Umbilical cord (tissue), 2 donors: ENCODE measurements at places on chromosomes 13 and 19. TPM values are rescaled to one million over a fixed set of nuclear protein-coding genes. Genes with fewer than 3 reads are reported as not detected.

ZSCAN1 gene
- total RNA-seq = 0.24 TPM

SLC5A5 gene
- total RNA-seq = not detected

IL11 gene
- 12.0 TPM for total RNA-seq

MATK gene
- 0.96 TPM for total RNA-seq

CD33 gene
- total RNA-seq = 5.3 TPM

DNA sequence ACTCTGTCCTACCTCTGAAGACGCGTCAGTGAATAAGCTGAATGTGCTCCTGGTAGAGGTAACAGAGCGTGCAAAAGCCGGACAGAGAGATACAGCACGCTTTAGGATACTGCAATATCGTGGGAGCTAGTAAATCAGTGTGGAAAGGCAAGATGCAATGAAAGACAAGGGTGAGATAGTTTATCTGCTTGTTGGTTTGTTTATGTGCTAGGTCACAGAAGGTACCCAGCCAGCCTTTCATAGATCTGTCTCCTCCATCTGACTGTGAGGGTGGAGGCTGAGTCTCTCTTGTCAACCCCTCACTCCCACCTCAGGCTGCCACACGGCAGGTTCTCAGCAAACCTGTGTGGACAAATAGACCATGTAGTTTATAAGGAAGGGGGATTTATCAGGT, 904 bp upstream of the GIPC1 start:
- DNase-seq = no peak

GRCh38 chr13:113022391-113022744, 53.4 kb downstream of the MCF2L start:
- no peak for DNase-seq

DNA sequence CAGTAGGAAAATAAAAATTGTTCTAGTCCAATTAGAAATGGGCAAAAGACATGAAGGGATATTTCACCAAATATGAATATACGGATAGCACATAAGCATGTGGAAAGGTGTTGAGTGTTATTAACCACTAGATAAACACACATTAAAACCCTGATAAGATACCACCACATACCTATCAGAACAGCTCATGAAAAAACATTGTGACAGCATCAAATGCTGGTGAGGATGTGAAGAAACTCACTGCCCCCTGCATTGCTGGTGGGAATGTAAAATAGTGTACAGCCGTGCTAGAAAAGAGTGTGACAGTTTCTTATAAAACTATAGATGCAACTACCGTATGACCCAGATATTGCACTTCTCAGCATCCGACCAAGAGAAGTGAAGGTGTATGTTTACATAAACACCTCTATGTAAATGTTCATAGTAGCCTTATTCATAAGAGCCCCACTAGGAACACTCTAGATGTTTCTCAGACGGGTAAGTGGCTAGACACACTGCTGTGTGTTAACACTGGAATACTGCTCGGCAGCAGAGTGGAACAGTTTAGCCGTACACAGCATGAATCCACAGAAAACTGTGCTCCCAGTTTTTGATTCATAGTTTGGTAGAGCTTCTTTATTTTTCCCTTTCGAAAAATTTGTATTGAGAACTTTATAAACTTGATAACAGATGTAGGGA, 321.1 kb downstream of the MYO16 start:
- no peak for DNase-seq

GRCh38 chr19:38721979-38722773, 22.1 kb downstream of the CAPN12 start:
- DNase-seq = no peak

- DNase-seq = no peak
Observed at GRCh38 chr19:31900991-31901390, 444.4 kb upstream of the ZNF507 start.

- no peak for DNase-seq
Observed at GRCh38 chr19:47514151-47514868, 553 bp downstream of the NAPA start.

DNA sequence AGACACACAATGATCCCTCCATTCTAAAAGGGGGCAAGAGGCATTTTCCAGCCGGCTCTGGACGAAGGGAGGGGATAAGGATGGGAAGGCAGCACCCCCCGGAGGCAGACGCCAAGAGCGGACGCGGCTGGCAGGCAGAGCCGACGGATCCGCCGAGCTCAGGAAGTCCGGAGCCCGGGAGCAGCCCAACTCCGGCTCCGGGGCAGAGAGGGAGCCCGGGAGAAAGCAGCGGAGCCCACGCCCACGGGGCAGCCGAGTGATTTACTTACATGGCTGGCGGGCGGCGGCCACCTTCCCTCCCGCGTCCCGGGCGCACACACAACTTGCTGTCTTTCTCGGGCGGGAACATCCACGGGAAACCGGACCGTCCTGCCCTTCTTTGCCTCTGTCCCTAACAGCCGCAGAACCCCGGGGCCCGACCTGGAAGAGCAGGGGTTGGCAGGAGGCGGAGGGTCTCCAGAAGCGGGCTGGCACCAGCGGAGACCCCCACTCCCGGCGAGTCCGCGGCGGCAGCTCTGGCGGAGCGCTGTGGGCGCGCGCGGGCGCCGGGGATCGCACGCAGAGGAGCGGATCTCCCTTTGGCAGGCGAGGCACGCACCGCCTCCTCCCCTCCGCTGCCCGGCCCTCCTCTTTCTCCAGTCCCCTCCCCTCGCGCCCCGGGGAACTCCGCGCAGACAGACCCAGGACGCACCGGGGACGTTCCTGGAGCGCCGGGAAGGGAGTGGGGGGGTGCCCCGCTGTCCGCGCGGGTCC, at the start of gene LHFPL6:
Gene LHFPL6, minus strand, starts transcription at position 580 of the 753 bp plus-strand sequence.
- peak; percentile 91 for DNase-seq

DNA sequence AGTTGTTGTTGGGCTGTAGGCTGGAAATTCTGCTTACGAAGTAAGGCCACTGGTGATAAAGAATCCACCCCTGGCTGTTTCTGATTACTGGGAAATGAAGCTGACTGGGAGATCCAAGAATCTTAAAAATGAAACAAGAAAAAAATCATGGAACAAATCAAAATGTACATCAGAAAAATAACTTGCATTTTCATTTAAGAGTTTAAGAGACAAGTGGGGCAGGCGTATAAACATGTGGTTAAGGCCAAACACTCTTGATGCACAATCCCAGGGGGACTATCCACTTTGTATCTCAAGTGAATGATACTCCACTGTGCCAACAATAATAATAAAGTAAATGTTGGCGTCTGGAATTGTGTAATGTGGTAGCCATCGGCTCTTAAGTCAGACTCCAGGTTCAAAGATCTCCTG, 24.6 kb downstream of the ZMYM5 start:
- peak; percentile 38 for DNase-seq

DNA sequence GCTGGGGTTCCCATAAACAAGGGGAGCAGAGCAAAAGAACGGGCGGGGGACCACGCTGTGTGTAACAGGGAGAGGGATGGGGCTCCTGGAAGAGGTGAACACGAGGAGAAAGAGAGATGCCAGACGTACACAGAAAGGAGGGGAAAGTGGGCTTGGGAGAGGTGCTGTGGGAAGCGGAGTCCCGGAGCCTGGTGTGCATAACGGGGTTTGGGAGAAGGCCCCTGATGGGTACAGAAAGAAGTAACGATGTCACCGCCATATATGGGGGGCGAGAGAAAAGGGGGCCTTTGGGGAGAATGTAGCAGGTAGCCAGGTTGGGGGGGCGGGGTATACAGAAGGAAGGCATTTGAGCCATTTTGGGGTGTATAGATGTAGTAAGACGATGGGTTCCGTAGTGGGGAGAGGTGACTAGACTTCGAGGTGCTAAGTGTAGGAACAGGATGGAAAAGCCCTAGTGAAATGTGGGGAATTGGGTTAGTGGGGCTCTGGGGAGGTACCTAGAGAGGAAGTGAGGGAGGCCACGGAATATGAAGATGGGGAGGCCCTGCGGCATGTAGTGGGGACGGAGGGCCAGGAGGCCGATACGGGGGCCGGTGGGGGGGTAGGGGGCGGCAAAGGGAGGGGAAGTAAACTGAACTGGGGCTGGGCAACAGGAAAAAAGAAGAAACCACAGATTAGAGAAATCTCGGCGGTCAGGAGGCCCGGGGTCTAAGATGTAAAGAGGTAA, 787 bp downstream of the ZNF580 start:
- DNase-seq = no peak

DNA sequence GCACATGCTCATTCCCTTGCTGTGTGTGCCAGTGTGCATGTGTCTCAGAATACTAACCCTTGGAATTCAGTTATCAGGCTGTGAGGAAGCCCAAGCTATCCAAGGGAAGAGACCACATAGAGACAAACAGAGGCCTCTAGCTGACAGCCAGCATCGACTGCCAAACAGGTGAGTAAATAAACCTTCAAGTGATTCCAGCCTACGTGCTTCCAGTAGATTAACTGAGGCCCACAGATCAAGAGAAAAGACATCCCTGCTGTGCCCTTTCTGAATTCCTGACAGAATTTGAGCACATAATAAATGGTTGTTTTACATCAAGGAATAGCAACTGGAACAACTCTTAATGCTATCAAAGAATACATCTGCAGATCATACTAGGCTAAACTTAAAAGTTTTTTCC, 17.5 kb downstream of the ZC3H13 start:
- DNase-seq = no peak

- no peak for DNase-seq
Observed at GRCh38 chr19:12664406-12665280, 1.9 kb downstream of the MAN2B1 start.

DNA sequence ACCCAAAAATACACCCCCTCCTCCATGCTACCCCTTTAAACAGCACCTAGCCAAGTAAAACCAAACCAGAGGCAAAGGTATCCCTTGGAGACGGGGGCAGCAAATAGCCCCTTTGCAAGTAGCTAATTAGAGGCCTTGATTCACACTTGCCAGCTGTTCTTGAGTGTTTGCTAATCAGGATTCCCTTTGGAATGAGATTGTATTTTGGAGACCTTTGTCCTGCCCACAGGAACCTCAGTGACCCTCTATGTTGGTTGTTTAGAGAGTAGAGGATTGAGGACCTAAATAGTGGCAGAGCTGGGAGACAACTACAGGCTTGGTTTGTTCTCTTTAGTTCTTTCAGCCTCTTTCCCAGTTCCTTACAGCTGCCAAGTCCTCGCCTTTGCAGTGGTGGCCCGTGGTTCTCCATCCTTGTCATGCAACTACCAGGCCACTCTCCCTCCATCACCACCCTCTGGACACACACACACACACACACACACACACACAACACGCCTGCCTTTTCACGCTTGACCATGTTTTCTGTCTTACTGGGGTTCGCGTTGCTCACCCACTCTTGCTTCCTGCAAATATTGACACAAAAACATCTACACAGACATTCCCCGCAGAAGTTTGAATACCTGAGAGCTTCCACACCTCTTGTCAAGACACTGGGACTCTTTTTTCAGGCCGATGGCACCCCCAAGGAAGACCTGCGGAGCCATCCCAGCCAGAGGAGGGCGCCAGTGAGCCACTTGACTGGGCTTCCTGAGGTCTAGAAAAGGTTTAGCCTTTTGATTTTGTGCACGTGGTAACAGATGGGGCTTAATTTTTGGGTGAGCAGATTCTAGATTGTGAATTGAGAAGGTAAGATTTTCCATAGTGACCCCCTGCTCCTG, 80.0 kb upstream of the GPR183 start:
- no peak for DNase-seq

- DNase-seq = no peak
Observed at GRCh38 chr13:98324105-98324504, 147.0 kb upstream of the RNF113B start.

DNA sequence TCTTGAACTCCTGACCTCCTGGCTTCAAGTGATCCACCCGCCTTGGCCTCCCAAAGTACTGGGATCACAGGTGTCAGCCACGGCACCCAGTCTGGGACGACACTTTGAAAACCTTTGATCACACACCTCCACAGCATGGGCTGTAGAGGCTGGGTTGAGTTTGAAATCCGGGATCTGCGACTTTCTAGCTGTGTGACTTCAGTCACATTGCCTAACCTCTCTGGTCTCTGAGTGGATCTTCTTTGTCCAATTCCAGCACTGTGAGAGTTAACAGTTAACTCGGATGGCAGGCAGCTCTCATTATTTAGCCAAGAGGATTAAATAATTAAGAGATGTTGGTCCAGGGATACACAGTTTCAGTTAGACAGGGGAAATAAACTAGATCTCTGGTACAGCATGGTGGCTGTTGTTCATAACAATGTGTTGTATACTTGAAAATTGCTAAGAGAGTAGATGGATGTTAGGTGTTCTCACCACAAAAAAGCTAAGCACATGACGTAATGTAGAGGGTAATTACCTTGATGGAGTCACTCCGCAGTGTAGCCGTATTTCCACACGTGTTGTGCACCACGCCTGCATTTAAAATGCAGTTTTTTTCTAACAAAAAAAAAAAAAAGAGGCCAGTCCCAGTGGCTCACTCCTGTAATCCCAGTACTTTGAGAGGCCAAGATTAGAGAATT, 1.9 kb downstream of the GALP start:
- DNase-seq = no peak

DNA sequence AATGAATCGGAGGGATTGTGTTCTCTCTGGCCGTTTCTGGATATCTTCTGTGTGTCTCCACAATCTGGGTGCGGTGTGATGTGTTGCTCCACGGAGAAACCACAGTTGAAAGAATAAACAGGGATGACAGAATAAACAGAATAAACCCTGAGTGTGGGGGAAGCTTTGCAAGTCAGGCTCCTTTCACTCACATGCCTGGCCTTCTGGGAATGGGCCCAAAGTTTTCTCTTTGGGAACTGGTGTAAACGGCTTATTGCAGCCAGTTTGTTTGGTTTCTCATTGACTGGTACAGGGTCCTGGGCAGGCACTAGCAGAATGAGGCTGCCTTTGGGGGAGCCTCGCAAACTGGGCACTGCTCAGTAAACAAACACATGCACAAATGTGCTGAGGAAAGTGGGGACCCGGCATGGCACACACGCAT, 324.7 kb downstream of the DLEU7 start:
- DNase-seq = peak; percentile 44

GRCh38 chr13:37686501-37686900, 87.9 kb upstream of the POSTN start:
- no peak for DNase-seq

DNA sequence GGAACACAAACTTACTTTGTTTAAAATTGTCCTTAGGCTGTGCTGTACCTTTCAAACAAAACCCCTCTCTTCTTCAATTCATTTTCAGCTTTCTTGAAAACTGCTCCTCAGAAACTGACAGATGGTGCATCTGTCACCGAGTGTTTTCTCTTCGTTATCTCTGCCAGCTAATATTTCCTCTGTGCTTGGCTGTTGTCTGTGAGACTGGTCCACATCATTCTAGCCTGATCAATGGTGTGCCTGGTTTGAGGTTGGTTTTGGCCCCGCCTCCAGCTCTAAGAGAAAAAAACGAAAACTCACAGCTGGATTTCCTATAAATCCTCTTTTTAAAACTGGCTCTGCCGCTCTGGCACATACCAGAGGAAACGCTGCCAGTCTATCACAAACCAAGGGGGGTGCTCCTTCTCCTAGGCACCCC, 79.7 kb downstream of the STARD13 start:
- DNase-seq = no peak

DNA sequence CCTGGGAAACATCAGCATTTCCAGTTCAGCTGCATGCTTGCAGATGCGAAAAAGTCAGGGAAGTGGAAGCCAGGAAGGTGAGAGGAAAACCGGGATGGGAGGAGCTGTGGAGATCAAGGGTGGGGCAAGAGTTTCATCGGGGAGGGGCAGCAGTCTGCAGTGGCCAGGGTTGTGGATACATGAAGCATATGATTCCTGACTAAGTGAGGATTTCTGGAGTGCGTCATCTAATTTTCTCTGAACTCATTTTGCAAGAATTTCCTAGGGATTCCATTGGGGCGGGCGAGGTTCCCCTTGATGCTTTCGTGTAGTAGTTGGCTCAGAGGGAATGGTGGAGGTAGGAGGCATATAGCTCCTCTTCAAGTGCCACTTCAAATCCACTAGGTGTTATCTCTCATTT, 344.1 kb upstream of the TMTC4 start:
- peak; percentile 7 for DNase-seq
